ENCODE measurements at places on chromosomes 1 and 21. TPM values are rescaled to one million over a fixed set of nuclear protein-coding genes. Genes with fewer than 3 reads are reported as not detected.

Gene PDZK1IP1
- 22.6 TPM for total RNA-seq

Gene LHX4
- total RNA-seq, result not detected

Gene SELE
- 0.38 TPM for total RNA-seq

Gene KRTAP13-2
- total RNA-seq, result not detected

Gene SLFNL1
- 4.8 TPM for total RNA-seq

Gene KLHDC8A
- 0.97 TPM for total RNA-seq

DNA sequence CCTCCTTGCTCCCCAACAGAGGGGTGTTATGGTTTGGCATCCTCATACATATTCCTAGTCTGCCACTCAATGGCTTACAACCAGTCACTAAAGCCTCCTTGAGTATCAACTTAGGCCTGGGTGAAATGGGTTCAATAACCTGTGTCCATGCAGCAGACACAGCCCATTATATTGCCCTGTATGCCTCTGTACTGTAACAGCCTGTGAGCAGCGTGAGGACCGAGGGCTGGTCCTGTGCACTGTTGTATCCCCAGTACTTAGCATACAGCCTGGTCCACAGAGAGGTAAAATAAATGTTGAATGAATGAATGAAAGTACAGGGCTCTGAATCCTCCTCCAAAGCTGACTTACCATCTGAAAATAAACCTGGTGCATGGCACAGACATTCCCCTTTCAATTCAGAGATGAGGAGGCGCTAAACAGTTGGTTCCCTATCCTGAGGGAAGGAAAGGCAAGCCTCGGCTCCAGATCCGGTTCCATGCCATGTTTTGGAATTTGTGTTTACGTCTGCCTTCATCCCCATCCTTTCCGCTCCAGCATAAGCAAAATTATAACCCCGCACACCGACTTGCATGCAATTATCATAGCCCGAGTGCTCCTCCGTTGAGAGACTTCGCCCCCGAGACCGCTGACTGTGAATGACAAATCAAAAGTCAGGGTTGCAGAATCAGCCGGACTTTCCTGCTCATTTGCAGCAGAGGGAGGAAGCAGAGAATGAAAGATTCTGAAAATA is 45.0 kb upstream of the DNAJC6 start:
- H3K36me3 ChIP-seq, result no peaks in the 10 kb centered on the region
- no peak for DNase-seq
- peaks cover 23% of the 10 kb centered on the region for H3K4me1 ChIP-seq
- H3K27ac ChIP-seq, result no peak overlapping the region

- H3K4me3 ChIP-seq, result peak overlapping the region; percentile 41
- no peaks in the 10 kb centered on the region for H3K27me3 ChIP-seq
- no peak for DNase-seq
- H3K27ac ChIP-seq, result no peak overlapping the region
These were observed 11.1 kb upstream of the GJA5 start for GRCh38 chr1:147771226-147772125.

GRCh38 chr1:186413319-186413718 is 37.7 kb downstream of the ODR4 start:
- DNase-seq, result no peak
- H3K27ac ChIP-seq, result no peak overlapping the region
- H3K4me3 ChIP-seq, result no peak overlapping the region
- H3K27me3 ChIP-seq, result no peaks in the 10 kb centered on the region
- no peaks in the 10 kb centered on the region for H3K4me1 ChIP-seq
- peaks cover 48% of the 10 kb centered on the region for H3K36me3 ChIP-seq

DNA sequence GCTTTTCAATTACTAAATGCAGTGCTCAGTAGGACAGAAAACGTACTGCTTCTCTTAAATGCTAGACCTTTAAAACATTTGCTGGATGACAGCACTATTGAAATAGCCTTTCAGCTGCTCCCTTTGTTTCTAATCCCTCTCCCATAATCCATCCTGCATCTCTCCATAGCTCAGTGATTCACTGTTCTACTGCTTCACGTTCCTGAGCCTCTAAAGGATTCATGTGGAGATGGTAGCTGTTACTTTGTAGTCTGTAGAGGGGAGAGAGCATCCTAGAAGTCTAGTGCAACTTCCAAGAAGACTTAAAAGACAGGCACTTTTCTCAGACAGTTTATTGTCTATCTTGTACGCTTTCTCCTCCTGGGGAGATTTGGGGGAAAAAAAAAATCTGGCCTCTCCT is 51.4 kb downstream of the LRRC8B start:
- no peak for DNase-seq
- H3K27me3 ChIP-seq, result no peaks in the 10 kb centered on the region
- H3K4me1 ChIP-seq, result no peaks in the 10 kb centered on the region
- peaks cover 12% of the 10 kb centered on the region for H3K36me3 ChIP-seq

DNA sequence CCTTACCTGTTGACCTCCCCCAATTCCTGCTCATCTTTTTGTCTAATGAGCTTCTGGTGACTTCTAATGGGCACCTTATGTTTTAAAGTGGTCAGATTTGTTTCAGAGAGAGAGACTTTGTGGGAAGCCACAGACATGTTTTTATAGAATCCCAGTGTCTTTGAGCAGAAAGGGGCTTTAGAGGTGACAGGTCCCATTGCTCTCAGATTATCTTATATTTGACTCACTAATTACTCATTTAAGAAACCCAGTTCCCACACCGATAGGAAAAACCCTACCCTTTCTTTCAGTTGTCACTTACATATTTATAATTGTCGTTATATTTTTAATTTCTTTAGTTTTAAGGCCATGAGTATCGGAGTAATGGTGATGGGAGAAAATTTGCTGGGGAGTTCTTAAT is 215.5 kb downstream of the CAMTA1 start:
- no peaks in the 10 kb centered on the region for H3K36me3 ChIP-seq
- DNase-seq, result no peak
- H3K27me3 ChIP-seq, result peaks cover 6% of the 10 kb centered on the region
- no peak overlapping the region for H3K4me3 ChIP-seq
- H3K4me1 ChIP-seq, result no peaks in the 10 kb centered on the region
- no peak overlapping the region for H3K27ac ChIP-seq

DNA sequence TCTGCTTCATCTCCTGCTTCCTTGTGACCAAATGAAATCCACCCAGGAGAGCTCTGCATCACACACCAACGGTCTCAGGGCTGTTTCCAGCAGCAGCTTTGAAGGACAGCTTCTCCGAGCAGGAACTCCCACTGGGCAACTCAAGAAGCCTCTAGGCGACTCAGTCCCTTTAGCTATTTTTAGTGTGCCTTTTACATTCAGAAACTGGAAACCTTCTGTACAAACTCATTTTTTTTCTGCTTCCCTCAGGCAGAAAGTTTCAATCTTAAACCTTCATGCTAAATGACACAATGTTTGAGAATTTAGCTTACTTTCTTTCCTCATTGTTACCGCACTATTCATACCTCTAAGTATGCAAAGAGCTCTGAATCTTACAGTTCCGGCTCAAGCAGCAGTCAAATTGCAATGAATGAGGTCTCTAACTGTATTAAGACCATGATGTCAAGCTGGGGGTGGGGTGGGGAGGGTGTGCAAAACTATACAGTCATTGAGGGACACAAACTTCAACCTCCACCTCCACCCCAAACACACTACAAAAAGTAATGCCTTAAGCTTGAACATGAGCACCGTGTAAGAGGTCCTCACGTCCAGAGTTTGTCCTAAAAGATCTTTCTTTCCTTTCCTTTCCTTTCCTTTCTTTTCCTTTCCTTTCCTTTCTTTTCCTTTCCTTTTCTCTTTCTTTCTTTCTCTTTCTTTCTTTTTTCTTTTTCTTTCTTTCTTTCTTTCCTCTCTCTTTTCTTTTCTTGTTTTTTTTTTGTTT is 16.4 kb upstream of the TARBP1 start:
- H3K4me3 ChIP-seq, result no peak overlapping the region
- H3K27ac ChIP-seq, result peak overlapping the region; percentile 39
- no peaks in the 10 kb centered on the region for H3K36me3 ChIP-seq
- no peaks in the 10 kb centered on the region for H3K27me3 ChIP-seq
- H3K4me1 ChIP-seq, result peaks cover 19% of the 10 kb centered on the region

DNA sequence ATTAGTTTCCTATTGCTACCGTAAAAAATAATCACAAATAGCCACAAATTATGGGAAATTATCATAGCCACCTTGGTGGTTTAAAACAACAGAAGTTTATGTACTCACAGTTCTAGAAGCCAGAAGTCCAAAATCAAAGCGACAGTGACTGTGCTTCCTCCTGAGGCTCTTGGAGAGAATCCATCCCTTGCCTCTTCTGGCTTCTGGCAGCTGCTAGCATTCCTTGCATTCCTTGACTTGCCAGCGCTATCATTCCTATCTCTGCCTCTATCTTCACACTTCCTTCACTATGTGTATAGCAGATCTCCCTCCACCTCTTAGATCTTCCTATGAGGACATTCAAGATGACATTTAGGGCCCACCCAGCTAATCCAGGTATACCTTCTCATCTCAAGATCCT is 180.1 kb upstream of the USP25 start:
- no peaks in the 10 kb centered on the region for H3K27me3 ChIP-seq
- no peaks in the 10 kb centered on the region for H3K36me3 ChIP-seq
- no peak overlapping the region for H3K27ac ChIP-seq
- no peak for DNase-seq
- no peak overlapping the region for H3K4me3 ChIP-seq

GRCh38 chr1:239011382-239011781 is 375.0 kb upstream of the CHRM3 start:
- no peak overlapping the region for H3K27ac ChIP-seq
- no peak for DNase-seq
- H3K36me3 ChIP-seq, result no peaks in the 10 kb centered on the region
- no peak overlapping the region for H3K4me3 ChIP-seq
- H3K4me1 ChIP-seq, result no peaks in the 10 kb centered on the region
- no peaks in the 10 kb centered on the region for H3K27me3 ChIP-seq

- DNase-seq, result no peak
- no peak overlapping the region for H3K27ac ChIP-seq
- H3K36me3 ChIP-seq, result no peaks in the 10 kb centered on the region
These were observed 47.7 kb downstream of the POU2F1 start for GRCh38 chr1:167268347-167268787.

GRCh38 chr1:116006486-116006964 is 30.2 kb downstream of the SLC22A15 start:
- no peak overlapping the region for H3K27ac ChIP-seq
- H3K4me3 ChIP-seq, result no peak overlapping the region
- peaks cover 13% of the 10 kb centered on the region for H3K4me1 ChIP-seq
- H3K27me3 ChIP-seq, result no peaks in the 10 kb centered on the region
- H3K36me3 ChIP-seq, result peaks cover 9% of the 10 kb centered on the region
- no peak for DNase-seq

DNA sequence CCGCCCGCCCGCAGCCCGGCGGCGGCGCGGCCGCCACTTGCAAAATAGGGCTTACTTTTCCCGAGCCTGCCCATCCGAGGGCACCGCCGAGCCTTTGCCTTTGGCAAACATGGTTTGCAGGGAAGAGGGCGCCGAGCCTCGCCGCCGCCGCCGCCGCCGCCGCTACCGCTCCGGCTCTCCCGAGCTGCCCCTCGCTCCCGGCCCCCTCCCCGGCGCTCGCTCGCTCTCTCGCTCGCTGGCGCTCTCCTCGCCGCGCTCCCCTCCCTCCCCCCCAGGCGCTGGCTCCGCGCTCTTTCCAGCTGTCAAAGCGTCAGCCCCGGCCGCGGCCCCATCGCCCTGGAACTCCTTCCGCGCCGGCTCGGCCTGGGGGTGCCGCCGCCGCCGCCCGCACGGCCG is 298 bp downstream of the SSBP3 start:
- peak overlapping the region; percentile 53 for H3K27ac ChIP-seq
- no peaks in the 10 kb centered on the region for H3K27me3 ChIP-seq
- H3K4me3 ChIP-seq, result peak overlapping the region; percentile 83
- H3K36me3 ChIP-seq, result peaks cover 13% of the 10 kb centered on the region

DNA sequence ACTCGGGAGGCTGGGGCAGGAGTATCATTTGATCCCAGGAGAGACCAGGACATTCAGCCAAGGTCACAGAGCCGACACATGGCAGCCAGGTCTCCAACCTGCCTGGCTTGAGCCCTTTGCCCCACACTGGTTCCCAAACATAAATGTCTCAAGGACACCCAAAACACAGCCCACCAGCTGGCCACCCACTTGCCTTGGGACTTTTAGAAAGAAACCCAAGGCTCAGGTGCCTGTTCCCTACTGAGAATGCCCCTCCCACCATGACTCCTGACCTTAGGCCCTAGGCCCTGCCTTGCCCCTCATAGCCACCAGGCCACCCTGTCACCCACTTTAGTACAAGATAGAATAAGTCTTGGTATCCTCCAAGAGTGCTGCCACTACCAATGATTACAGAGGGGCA is 41.9 kb upstream of the LRP8 start:
- H3K4me3 ChIP-seq, result no peak overlapping the region
- H3K27ac ChIP-seq, result no peak overlapping the region
- H3K36me3 ChIP-seq, result no peaks in the 10 kb centered on the region
- no peak for DNase-seq

DNA sequence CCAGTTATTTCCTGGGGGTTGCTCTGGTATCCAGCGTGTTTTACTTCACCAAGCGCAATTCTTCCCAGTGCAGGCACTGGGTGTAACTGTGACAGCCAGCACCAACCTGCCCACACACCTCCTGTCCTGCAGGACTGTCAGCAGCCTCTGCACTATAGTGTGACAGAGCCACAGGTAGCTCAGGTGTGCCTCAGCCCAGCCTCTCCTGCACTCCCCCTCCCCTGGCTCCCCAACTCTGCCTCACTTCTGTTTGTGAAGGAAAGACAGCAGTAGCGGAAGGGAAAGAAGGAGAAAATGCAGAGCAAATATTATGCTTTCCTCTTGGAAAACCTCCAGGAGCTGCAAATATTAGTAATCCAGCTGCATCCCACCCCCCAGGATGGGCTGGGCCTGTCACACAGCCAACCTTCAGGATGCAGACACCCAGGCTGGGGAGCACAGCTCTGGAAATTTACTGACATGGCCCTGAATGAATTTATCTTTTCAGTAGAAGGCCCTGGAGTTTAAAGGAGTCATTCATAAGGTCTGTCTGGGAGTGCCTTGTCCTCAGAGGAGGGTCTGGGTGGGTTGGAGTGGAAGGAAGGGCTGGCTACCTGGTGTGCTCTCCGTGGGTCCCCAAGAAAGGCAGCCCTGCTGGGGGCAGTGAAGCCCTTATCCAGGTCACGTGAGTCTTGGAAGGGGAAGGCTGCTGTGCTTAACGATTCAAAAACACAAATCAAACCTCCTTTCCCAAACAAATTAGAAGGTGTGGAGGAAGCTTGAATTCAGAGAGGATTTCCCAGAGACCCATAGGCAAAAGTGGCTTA is 20.9 kb downstream of the CAPN2 start:
- H3K4me3 ChIP-seq, result peak overlapping the region; percentile 27
- no peak for DNase-seq
- peak overlapping the region; percentile 82 for H3K27ac ChIP-seq
- peaks cover 65% of the 10 kb centered on the region for H3K4me1 ChIP-seq
- H3K27me3 ChIP-seq, result no peaks in the 10 kb centered on the region

DNA sequence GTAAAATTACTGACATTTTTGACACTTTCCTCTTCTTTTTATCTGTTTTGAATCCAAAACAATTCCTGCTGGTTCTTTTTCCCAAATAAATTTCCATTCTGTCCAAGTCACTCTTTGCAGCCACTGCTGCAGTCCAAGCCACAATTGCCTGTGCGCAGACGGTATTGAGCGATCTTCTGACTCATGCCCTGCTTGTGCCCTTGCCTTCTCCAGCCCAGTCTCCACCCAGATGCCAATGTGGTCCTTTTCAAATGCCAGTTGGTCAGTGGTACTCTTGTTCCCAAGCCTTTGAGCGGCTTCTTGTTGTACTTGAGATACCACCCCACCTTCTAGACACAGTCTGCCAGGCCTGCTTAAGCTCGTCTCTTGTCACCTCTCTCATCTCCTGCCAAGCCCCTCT is 78.9 kb downstream of the CAMTA1 start:
- no peak overlapping the region for H3K4me3 ChIP-seq
- peaks cover 6% of the 10 kb centered on the region for H3K36me3 ChIP-seq
- H3K27me3 ChIP-seq, result no peaks in the 10 kb centered on the region
